T1000 (cell line): ENCODE measurements at places on chromosomes 7 and 10.
A peak's percentile ranks its signal among the peaks of the same experiment; 100 is the strongest.

DNA sequence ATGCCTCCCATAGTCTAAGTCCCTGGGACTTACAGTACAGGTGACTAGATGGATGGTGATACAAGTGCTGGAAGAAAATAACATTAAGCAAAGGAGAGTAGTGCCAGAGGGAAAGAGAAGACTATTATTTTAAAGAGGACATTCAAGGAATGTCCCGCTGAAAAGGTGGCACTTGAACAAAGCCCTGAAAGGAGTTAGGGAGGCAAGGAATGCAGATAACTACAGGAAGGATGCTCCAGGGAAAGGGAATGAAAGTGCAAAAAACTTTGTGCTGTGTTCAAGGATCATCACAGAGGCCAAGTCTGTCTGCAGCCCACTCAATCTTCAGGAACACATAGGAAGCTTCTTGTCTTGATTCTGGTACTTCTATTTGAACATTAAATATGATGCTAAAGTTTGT is 14.9 kb downstream of the ANKMY2 start:
- DNase-seq, result no peak

GRCh38 chr7:74379938-74380337 is 73.8 kb upstream of the GTF2IRD1 start:
- no peak for DNase-seq

- no peak for DNase-seq
Observed at GRCh38 chr7:19572566-19572965, 136.3 kb downstream of the POLR1F start.

- no peak for DNase-seq
Observed at GRCh38 chr10:130141878-130142277, 5.7 kb downstream of the GLRX3 start.

DNA sequence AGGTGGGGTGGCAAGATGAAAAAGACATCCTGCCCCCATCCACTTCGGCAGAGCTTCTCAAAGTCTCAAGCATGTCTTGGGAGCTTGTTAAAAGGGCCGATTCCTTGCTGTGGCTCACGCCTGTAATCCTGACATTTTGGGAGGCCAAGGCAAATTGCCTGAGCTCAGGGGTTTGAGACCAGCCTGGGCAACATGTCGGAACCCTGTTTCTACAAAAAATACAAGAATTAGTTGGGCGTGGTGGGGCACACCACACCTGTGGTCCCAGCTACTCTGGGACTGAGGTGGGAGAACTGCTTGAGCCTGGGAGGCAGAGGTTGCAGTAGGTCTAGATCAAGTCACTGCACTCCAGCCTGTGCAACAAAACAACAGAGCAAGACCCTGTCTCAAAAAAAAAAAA is 14.5 kb downstream of the TRIM8 start:
- DNase-seq, result no peak

- no peak for DNase-seq
Observed at GRCh38 chr7:41292487-41292886, 410.4 kb downstream of the INHBA start.

GRCh38 chr10:120573355-120573754 is 116.3 kb downstream of the PLPP4 start:
- DNase-seq, result no peak

DNA sequence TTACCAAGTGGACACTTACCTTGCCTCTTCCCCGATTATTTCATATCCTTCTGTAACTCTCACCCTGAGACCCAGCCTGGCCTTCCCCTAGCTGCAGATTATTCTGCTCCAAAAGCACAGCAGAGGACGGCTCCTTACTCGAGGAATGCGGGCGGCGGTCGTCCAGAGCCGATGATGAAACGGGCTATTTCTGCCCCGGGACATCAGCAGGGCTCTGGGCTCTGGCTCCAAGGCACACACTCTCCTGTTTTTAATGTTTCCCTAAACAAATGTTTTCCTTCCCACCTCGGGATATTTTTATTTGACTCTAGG is 343 bp upstream of the C10orf71 start:
- no peak for DNase-seq

DNA sequence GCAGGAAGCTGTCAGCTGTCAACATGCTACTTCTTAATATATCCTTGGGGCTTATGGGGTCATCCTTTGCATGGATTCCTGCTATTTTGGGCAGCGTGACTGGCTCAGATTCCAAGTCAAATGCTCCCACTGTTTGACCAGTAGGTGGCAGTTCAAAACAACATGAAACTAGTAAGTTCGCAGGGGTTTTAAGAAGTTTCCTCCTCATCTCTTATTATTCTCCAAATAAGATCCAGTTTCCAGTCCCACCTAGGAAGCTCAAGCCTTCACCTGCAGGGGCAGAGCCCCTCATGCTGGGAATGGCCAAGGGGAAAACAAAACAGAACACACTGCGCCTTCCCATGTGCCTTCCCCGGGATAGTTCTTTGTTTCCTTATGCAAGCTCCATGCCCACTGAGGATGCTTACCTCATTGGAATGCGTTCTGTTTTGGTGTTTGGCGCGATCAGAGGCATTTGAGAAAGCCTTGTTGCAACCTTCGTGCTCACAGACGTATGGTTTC is 259.8 kb downstream of the GLI3 start:
- DNase-seq, result no peak

DNA sequence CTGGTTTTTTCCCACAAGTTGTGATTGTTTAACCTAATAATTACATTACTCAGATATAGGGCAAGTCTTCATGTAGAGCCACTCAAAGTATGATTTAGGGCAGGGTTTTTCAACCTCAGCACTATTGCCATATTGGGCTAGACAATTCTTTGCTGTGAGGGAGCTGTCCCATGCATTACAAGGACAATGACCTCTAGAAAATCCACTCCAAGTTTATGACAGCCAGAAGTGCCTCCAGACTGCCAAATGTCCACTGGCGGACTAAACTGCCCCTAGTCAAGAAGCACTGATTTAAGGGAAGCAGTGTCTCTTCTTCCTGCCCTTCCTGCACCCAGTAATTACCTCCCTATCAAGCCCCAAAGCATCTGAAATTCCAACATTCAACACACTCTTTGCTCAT is 54.4 kb downstream of the ZNF800 start:
- no peak for DNase-seq

DNA sequence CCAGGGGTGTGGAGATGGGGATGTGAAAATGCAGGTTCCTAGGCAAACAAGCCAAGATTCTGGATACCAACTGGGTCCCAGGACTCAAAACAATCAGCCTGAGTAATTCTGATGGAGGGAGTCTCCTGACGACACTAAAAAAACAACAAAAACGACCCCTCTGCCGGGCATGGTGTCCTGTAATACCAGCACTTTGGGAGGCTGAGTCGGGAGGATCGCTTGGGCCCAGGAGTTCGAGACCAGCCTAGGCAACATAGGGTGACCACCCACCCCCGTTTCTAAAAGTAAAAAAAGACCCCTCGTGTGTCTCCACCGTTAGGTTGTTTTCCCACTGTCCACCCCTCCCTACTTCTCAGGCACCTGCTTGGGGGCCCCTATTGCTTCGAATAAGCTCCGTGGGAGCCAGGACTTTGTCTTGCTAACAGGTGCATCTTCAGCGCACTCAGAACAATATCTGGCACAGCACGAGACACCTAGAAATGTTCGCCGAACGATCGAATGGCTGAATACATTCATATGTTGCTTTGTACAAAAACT is 743 bp upstream of the NRF1 start:
- no peak for DNase-seq

- DNase-seq, result no peak
Observed at GRCh38 chr7:78620920-78621319, 822.3 kb downstream of the PHTF2 start.

DNA sequence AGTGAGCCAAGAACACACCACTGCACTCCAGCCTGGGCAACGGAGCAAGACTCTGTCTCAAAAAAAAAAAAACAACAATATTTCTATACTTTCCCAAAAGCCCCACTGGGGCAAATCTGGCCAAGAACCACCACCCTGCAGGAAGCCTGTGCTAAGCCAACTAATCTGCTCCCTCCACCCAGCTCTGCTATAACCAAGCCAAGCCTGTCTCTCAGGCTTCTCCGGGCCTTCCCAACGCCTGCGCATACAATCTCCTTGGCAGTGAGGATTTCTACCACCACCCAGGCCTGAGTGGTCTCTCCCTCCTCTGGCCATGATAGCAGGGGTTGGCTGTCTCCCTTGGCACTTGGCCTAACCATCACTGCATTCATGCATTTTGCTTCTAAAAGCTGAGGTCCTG is 14.2 kb downstream of the DDX56 start:
- no peak for DNase-seq

DNA sequence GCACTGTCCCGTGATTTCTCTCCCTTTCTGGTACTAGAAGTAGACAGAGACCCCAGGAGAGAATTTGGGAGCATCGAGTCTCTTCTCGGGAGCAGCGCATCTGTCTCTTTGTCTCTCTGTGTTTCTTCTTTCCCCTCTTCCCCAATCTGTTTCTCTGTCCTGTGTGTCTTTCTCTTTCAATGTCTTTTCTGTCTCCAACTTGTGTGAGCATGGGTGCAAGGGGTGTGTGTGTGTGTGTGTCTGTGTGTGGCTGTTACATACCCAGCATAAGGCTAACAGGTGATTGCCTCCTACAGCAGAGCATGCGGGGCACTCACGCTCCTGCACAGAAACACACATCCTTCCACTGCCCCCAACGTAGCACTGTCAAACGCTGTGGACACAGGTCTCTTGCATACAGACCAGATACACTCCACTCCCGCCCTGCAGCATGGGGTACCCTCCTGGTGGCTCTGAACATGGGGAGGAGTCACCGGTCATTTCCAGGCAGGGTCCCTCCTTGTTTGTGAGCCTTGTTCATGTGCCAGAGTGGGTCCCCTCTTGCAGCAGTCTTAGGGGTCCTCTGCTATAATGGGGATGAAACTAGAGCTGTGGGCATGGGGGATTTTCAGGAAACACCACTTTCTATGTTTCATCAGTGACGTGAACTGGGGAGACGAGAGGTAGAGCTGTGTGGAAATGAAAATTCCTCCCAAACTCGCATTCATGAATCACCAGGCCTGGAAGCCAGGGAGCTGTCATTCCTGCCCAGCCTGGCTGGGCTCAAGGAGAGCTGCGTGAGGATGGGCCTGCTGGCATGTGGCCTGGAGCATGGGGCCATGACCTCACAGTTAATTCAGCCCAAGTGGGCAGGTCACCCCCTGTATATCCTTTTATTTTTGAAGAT is 980 bp downstream of the ADAMTS14 start:
- DNase-seq, result peak; percentile 51

DNA sequence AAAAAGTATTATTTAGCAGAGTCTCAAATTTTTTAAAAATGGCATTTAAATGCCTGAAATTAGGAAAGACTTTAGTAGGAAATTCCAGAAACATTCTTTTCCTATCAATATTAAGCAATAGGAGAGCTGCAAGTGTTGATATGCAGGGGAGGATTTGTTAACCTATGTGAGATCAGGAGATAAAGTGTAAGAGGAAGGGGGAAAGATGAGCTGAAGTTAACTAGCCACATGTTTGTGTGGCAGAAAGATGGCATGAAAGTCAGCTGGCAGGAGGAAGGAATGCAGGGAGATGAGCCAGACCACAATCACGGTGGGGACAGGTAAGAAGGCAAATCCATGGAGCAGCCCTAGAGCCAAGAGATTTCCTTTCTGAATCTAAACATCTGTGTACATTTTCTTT is 303.6 kb downstream of the MAGI2 start:
- no peak for DNase-seq

- peak; percentile 95 for DNase-seq
Observed at GRCh38 chr7:1536743-1537534, 6.4 kb downstream of the MAFK start.

- DNase-seq, result no peak
Observed at GRCh38 chr10:97650726-97651125, 10.3 kb downstream of the PI4K2A start.

GRCh38 chr7:102836977-102837376 is 75.8 kb upstream of the LRRC17 start:
- no peak for DNase-seq

DNA sequence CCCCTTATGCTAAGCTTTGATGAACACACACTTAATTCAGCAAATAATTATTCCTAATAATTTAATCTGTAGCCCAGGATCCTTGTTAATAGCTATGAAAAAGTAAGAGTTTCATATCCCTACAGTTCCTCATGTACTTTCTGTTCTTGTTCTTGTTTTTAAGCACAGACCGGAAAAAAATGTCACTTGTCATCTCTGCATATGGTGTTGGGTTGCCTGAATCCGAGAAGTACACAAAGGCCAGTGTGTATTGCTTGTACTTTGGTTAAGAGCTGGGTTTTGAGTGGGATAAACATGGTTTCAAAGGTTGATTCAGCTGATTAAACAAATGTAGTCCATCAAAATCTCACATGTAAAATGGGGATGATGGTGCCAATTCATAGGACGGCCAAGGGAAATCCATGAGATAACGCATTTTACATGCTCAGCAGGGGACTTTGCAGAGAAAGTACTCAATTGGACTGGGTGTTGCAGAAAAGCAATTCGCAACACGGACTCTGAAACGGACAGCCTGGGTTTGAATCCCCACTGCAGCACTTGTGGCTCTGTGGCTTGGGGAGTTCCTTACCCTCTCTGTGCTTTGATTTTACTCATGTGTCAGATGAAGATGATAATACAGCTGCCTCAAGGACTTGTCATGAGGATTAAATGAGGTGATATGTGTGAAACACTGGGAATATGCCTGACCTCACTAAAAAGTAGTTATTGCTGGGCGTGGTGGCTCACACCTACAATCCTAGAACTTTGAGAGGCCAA is 71.7 kb downstream of the MAP3K8 start:
- DNase-seq, result no peak

GRCh38 chr10:125359401-125359800 is 199.0 kb upstream of the CTBP2 start:
- DNase-seq, result no peak

GRCh38 chr7:26280097-26280496 is 11.6 kb upstream of the SNX10 start:
- DNase-seq, result no peak

DNA sequence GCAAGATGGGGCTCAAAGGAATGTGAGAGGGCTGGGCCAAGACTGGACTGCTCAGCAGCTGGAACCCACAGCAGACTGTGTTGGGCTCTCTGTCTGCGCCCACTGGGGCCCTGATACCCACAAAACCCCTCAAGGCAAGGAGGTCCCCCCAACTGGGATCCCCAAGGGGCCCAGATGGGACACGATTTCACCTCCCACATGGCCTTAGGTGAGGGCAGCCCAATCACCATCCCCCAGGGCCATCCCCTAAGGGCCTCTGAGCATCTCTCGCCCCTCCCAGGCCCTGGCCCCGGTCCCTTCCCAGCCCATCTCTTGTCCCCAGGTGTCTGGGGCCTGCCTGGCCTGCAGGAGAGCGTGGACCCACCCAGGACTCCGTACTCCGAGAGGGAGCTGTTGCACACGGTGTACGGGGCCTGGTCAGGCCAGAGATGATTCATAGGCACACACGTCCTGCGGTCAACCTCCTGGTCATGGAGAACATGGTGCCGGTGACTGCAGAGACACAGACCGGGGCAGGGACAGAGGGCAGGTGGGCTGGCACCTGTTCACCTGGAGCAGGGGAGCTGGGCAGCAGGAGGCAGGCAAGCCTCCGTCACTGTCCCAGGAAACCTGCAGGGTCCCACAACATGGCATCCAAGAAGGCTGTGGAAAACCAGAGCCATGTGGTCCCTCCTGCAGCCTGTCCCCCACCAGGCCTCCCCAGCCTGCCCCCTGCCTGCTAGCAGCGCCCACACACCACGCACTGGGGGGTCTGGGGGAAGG is 21.6 kb downstream of the OGDHL start:
- no peak for DNase-seq

GRCh38 chr7:13078105-13078504 is 390.7 kb downstream of the ARL4A start:
- no peak for DNase-seq
